ENCODE measurements at places on chromosomes 3 and 15.
A peak's percentile ranks its signal among the peaks of the same experiment; 100 is the strongest.

- DNase-seq = no peak
Observed at GRCh38 chr3:143486611-143487010, 361.7 kb downstream of the SLC9A9 start.

DNA sequence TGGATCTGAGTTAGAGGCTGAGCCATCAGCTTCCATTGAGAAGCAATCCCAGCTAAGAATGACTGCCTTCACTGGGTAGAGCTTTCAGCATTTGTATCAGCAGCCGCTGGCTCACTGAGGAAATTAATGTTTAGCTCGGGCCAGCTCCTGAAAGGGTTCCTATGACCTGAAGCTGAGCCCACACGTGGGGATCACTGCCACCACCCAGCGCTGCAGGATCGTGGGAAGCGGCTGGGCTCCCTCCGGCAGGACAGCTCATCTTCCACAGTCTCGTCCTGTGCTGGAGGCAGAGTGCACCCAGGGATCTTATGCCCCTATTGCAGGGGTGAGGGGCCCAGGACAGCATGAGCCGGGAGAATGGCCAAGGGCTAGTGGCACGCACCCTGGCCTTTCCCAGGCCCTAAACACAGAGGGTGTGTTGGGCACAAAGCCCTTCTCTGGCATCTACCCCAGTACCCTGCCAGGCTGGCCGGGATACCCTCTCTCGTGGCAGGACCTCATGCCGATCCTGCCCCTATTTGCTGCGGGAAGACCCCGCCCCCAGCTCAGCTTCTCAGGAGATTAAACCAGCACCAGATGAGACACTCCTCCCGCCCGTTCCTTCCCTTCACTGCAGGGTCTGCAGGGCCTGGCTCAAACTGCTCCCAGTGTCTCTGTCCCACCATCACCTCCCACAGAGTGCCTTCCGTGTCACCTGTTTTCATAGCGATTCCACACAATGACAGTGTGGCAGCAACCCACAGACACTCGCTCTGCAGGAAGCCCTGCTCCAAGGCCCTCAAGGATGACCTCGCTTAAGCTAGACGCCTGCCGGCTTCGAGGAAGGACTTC is 28.5 kb downstream of the KLHL25 start:
- DNase-seq = no peak

DNA sequence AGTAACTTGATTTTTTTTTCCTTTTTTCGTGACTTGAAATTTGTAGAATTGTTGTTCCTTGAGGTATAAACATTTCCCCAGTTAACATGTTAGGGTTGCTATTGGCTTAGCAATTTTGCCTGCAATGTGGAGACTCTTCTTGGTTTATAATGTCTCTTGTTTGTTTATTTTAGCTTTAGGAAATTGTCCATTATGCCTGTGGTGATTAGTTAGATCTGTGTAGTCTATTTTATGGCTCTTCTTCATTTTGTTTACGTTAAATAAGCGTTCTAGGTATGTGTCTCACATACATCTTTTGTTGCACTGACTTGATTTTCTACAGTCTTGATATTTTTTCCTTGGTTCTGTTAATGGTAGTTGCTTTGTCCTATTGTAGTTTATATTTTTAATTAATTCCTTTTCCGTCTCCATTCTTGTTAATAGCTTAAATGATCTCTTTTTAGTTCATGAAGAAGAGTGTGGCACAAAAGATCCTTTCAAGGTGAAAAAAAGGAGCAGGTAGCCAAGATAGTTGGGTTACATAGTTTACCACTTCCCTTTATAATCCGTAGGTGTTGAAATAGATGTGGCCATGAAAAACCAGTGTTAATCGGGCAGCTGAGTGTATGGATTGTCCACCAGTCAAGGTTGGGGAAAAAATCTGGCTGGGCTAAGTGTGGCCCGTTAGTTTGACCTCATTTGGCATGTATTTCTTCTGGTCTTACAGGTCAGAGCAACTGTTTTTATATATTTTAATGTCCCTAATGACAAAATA is 12.1 kb downstream of the IQGAP1 start:
- no peak for DNase-seq

GRCh38 chr3:172357850-172358754 is 90.2 kb downstream of the GHSR start:
- no peak for DNase-seq

DNA sequence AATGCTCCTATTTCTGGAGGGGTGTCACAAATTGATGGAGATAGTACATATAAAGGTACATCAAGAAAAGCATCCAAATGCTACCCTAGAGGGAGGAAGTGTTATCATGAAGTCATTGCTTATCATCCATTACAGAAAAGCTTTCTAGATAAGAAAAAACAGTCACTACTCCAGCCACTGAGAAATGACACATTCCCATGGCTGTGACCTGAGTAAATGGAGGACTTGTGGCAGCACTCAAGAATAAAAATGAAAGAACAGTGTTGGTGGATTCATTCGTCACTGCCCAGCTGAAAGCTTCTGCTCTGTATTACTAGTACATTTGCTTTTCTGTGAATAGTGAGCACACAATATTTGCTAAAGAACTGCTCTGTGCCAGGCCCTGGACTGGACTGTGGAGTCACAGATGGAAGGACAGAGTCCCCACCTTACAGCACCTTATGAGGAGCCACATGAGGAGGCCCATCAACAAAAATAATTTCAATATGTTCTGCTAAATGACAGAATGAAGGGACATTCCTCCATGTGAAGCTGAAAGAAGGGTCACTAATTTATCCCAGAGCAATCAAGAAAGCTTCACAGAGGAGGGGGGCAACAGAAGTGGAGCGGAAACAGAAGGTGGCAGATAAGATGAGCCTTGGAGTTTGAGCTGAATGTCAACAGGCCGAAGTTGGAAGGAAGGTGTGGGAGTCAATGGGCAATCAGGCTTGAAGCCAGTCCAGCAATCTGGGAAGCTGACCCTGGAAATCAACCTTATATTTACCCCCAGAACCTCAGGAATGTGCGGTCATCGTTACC is 343.5 kb upstream of the TRIM42 start:
- DNase-seq = no peak

DNA sequence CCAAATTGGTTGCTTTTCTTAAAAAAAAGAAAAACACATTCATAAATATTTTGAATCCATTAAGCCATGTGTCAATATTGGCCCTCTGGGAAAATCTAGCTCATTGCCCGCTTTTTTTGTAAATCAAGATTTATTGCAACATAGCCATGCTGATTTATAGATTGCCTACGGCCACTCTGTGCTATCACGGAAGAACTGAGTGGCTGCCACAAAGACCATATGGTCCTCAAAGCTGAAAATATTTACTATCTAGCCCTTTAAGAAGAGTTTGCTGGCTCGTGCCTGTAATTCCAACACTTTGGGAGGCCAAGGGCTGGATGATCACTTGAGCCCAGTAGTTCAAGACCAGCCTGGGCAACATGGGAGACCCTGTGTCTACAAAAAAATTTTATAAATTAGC is 45.9 kb downstream of the IL5RA start:
- DNase-seq = no peak

DNA sequence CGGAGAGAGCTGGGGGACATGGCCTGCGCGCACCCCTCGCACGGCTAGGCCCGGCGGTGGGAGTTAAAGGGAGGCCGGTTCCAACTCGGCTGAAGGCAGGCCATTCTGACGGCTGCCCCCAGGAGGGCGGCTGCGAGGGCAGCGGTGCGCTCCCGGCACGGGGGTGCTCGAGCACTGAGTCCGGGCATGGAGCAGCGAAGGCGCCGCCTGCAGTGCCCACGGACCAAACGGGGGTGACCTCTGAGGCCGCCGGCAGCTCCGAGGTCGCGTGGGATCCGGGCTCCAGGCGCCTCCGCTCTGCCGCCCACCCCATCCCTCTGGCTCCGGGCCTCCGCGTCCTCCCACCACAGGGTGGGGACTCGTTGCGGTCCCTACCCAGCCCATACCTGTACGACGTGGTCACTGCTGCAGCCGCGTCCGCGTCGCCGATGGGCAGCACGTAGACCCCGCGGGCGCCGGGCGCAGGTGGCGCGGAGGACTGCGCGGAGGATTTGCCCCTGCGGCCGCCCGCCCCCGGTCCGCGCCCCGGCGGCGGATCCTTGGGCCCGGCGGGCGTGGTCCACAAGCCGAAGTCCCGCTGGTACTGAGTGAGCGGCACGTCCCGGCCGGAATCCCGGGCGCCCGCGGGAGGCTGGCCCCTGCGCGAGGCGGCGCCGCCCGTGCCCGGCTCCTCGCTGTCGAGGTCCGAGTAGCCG is 469 bp downstream of the MAP6D1 start:
- DNase-seq = peak; percentile 63

GRCh38 chr3:102024270-102024904 is 175.1 kb downstream of the NFKBIZ start:
- no peak for DNase-seq

GRCh38 chr3:157280786-157281185 is 120.8 kb upstream of the CCNL1 start:
- no peak for DNase-seq

- peak; percentile 85 for DNase-seq
Observed at GRCh38 chr15:40106203-40107161, 2.2 kb downstream of the BMF start.

DNA sequence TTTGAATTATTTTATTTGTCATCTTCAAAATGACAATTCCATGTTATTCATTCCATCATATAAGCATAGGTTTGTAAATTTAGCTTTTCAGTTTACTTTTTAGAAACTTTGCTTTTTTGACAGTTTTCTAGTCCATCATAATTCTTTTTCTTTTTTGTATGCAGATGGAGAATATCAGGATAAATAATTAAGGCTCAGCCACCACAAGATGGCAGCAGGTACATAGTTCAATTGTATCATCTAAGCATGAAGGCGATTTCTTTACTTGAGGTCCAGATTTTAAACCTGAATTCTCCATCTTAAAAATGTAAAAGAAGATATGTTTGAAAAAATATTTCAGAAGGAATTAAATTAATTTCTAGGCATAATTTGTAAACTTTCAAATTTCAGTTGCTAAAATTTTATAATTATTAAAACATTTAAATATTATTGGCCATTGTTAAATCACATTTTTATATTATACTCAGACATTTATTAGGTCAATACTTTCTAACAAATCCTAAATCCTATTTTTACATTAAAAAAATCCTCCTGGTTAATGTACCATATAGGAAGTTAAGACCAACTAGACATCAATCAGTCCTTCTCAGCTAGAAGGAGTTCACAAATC is 15.1 kb downstream of the PLSCR5 start:
- DNase-seq = peak; percentile 13

GRCh38 chr3:27342267-27342666 is 26.9 kb downstream of the NEK10 start:
- no peak for DNase-seq

DNA sequence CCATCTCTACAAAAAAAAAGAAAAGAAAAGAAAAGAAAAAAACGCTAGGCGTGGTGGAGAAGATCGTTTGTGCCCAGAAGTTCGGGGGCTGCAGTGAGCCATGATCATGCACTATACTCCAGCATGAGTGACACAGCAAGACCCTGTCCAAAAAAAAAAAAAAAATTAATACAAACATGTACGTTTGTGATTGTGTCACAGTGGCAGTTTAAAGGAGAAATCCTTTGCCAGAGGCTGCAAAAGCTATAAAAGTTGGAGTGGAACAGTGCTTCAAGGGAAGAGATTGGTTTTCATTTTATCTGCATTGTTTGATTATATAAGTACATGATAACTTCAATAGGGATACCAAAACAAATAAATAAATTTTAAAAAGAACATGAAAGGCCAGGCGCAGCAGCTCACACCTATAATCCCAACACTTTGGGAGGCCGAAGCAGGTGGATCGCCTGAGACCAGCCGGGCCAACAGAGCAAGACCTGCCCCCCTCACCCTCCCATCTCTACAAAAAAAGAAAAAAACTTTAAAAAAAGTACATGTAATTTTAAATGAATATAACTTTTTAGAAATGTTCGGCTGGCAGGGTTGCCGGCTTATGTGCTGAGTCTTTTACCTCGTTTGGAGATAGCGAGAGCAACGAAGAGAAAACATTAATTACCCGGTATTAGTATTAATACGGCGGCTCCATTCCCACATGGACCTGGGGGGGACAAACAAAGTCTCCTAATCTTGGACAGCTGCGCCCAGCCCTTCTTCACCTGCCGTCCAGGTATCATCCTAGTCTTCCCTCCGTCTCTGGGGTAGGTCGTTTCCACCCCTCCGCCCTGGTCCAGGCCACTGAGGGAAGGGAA is 573 bp upstream of the DIS3L start:
- DNase-seq = no peak

DNA sequence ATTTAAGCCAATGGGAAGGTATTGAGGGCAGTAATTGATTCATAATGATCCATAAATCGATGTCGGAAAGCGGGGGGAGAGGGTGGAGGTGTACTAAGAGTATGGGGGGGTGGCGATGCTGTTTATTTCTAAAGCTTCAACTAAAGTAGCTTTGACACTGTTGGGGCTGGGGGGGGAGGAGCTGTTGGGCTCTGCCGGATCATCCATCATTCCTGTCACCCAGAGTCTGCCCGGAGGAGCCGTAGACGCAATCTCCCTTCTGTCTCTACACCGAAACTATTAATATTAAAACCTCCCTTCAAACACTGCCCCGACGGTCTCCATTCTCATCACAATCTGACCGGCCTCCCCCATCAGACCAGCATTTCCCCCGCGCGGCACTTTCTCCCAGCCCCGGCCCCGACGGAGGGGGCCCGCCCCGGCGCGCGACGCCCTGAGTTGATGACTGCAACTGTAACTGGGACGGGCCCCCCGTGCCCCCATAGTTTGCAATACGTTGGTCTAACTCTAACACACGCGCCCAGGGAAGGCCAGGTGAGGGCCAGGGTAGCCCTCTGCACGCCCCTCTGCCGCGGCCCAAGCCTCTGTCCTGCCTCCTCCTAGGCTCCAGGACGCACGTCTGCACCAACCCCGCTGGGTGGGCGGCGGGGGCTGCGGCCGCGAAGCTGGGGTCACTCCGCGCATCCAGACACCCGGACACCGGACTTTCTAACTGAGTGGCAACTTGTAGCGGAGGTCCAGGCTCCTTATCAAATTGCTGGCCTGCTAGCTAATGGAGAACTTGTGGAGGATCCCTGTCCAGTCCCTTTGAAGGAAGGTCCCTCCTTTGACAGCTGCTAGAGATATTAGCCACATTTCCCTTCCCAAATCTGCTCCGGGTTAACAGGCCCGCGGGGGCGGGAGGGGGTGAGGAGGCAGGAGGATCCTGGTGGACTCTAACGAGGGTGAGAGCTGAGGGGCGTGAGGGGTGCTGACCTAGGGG is 212.0 kb downstream of the MEIS2 start:
- no peak for DNase-seq

- DNase-seq = no peak
Observed at GRCh38 chr3:138625707-138626365, 17.3 kb downstream of the FAIM start.

GRCh38 chr15:74414603-74415338 is 19.0 kb downstream of the SEMA7A start:
- DNase-seq = no peak

- no peak for DNase-seq
Observed at GRCh38 chr3:104460477-104461406, 906.0 kb upstream of the ALCAM start.

DNA sequence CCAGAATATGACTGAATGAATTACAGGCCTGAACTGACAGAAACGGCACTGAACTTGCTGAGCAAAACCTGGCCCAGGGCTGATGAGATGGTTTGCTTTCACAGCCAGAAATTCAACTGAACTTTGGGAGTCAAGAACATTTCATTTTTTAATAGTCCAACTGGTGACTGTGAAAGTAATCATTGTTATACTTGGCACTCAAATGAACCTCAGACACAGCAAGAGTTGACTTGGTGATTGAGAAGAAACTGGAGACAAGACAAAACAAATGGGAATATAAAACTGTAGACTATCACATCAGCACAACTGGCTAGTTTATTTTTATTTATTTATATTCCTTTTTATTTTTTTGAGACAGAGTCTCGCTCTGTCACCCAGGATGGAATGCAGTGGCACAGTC is 858.9 kb upstream of the CFAP20DC start:
- DNase-seq = no peak

GRCh38 chr3:117681619-117682018 is 972.0 kb downstream of the TUSC7 start:
- no peak for DNase-seq

GRCh38 chr3:180947761-180948390 is 35.4 kb downstream of the FXR1 start:
- DNase-seq = peak; percentile 16
